ENCODE measurements at places on chromosomes 6 and 20. TPM values are rescaled to one million over a fixed set of nuclear protein-coding genes. Genes with fewer than 3 reads are reported as not detected.

DNA sequence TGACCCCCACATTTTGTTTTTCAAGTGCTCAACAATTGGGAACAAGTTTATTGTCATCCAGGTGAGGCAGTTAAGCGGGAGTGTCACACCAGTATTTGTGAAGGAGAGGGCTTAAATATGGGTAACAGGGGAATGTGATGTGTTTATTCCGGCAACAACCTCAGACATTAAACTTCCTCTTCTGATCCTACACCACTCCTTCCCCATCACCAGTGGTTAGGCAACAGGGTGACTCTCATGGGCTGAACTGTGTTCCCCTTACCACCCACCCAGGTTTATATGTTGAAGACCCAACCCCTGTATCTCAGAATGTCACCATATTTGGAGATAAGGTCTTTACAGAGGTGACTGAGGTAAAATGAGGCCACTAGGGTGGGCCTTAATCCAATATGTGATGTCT is 52.1 kb upstream of the RNF182 start:
- no peak for DNase-seq

DNA sequence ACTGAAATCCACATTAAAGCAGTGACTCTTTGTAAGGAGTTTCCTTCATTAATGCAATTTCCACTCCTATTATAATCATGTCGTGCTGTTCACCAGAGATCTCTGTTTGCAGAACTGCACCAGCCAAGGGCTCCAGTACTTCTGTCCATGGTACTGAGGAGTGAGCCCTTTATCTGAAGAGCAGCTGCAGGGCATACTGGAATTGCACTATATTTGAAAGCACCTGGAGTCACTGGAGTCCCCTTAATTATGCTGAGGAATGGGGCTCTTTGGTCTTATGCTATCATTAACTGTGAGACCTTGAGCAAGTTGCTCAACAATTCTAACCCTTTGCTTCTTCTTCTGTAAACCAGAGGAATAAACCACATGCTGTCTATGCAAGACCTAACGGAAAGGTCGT is 61.7 kb upstream of the NUP153 start:
- DNase-seq = no peak

GRCh38 chr6:5107341-5107740 is 22.2 kb downstream of the PPP1R3G start:
- DNase-seq = no peak

GRCh38 chr20:16626849-16627248 is 53.6 kb upstream of the KIF16B start:
- no peak for DNase-seq

DNA sequence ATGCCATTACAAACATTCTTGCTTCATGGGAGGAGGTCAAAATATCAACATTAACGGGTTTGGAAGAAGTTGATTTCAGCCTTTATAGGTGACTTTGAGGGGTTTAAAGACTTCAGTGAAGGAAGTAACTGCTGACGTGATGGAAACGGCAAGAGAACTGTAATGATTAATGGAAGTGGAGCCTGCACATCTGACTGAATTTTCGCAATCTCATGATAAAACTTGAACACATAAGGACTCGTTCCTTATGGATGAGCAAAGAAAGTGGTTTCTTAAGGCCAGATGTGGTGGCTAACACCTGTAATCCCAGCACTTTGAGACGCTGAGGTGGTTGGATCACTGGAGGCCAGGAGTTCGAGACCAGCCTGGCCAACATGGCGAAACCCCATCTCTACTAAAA is 226.1 kb downstream of the BCAS1 start:
- DNase-seq = no peak

DNA sequence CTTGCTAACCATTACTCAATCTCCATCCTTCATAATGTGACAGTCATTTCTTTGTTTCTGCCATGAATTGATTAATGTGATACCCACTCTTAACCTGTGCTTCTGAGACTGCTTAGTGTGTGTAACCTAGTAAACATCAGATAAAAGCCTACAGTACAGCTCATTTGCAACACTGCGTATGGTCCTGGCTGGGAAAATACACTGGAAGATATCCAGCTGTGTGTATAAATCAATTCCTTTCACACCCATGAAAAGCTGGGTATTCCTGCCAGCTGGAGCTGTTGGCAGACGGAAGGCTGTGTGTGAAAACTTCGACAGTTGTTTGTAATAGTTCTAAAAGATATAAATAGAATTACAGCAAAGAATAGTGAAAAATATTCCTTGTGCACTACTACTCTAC is 509.2 kb downstream of the FRK start:
- DNase-seq = no peak

IL17A gene
- total RNA-seq = 0.82 TPM

- DNase-seq = no peak
These were observed 4.1 kb upstream of the SLC2A10 start for GRCh38 chr20:46705378-46705729.

DNA sequence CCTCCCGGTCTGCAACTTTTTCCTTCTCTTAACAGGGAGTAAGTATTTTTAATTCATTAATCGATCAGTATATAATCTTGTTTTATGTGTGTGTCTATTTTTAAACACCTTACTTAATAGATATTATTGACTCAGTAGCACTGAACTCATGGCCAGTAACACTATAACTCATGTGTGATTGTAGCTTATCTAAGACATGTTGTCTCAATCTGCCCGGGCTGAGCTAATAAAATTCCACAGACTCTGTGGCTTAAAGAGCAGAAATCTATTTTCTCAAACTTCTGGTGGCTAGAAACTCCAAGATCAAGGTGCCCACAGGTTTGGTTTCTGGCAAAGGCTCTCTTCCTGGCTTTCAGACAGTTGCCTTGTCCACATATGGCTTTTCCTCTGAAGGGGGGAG is 68.8 kb upstream of the TNFAIP3 start:
- no peak for DNase-seq

DNA sequence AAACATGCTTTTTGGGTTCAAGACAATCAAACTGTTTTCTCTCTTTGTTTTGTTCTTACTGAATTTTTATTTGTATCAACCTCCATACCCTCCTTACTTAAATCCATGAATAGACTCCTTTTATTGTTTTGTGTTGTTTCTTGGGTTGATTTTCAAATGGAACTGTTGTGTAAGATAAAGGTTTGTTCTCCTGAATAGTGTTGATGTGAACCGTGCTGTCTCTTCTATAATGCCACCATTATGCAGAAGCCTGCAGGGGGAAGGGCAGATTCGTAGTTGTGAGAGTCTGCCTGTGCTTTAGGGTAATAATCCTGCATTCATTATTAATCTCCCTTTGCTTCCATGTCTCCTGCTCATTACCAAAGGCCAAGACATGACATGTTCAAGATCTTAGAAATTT is 105.9 kb downstream of the CDKAL1 start:
- no peak for DNase-seq

SYCP2 gene
- 7.6 TPM for total RNA-seq

DNA sequence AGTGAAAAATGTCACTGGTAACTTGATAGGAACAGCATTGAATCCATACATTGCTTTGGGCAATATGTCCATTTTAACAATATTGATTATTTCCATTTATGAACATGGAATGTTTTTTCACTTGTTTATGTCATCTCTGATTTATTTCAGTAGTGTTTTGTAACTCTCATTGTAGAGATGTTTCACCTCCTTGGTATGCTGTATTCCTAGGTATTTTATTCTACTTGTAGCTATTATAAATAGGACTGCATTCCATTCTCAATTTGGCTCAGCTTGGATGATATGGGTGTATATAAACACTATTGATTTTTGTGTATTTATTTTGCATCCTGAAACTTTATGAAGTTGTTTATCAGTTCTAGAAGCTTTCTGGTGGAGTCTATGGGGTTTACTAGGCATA is 730.3 kb downstream of the DOK5 start:
- no peak for DNase-seq

ZSCAN23 gene
- total RNA-seq = 1.7 TPM

- DNase-seq = no peak
These were observed 427.4 kb downstream of the UTRN start for GRCh38 chr6:144712541-144712940.

CCDC170 gene
- total RNA-seq = not detected

GRCh38 chr6:168404560-168404959 is 36.4 kb upstream of the SMOC2 start:
- DNase-seq = no peak

GRCh38 chr6:1599469-1599868 is 10.2 kb upstream of the FOXC1 start:
- no peak for DNase-seq

PACRG gene
- not detected for total RNA-seq

DNA sequence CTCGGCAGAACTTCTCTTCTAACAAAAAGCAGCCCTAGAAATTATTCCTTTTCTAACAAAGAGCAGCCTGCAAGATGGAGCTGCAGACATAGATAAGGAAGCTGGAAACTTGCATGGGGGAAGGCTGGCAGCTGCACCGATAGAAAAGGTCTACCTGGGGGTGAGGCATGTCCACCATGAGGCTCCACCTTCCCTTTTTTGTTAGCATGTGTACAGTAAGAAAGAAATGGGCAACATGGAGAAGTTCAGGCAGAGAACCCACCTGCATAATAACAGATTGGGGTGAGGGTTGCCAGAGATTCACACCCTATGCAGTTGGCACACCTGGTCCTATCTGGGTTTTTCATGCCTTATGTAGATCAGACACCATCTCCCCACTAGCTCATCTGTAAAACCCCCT is 25.4 kb downstream of the ZNF311 start:
- DNase-seq = no peak

DNA sequence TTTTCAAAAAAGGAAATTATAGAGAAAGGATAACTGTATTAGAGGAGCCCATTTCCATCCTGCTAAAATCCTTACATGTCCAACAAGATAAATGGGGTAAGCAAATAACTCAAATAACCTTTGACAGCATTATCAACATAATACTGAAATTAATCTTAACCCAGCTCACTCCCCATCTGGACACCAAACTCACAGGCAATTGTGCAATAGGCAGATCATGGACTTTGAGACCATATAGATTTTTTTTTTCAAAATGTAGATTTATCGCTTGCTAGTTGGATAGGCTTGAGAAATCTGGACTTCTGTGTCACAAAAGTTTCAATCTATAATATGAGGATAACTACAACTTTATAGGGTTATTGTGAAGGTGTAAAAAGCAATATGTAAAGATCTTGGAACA is 134.4 kb upstream of the ASCC3 start:
- no peak for DNase-seq

CLPSL2 gene
- not detected for total RNA-seq

SLC17A2 gene
- total RNA-seq = not detected

GRCh38 chr20:47825011-47825762 is 39.9 kb upstream of the SULF2 start:
- no peak for DNase-seq

GRCh38 chr6:123393331-123393730 is 243.4 kb downstream of the TRDN start:
- no peak for DNase-seq

CLPSL1 gene
- total RNA-seq = not detected

DNA sequence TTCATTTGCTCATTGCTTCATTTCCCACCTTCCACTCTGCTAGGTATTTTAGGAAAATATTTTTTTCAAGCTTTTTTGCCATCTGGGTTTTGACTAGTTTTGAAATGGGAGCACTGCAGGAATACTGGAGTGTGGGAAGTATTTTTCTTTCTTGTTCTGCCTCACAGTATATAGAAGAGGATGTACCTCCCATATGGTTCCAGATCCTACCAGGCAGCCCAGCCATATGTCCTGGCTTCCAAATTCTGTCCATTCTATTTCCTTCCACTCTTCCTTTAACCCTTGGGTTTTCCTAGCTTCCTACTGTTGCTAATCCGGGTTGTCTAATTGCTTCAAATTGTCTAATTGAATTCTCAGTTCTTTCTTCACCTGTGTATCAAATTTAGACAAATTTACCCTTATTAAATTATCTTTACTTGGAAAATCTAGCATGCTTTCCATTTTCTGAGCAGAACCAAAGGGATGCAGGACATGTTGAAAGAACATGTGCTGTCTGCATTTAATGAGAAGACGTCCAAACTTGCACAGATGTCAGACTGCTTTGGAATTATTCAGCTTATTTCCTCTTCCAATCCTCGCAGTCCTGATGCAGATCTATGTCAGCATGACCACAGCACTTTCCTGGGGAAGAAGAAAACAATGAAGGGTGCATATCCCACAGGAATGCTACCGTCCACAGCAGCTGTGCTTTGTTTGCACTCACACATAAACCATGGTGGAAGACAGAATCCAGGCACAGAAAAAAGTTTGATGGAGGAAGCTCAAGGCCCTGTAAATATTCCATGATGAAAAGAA is 1273.9 kb upstream of the MAP3K7 start:
- no peak for DNase-seq

GRCh38 chr20:4439461-4439860 is 282.2 kb upstream of the PRND start:
- DNase-seq = no peak

DNA sequence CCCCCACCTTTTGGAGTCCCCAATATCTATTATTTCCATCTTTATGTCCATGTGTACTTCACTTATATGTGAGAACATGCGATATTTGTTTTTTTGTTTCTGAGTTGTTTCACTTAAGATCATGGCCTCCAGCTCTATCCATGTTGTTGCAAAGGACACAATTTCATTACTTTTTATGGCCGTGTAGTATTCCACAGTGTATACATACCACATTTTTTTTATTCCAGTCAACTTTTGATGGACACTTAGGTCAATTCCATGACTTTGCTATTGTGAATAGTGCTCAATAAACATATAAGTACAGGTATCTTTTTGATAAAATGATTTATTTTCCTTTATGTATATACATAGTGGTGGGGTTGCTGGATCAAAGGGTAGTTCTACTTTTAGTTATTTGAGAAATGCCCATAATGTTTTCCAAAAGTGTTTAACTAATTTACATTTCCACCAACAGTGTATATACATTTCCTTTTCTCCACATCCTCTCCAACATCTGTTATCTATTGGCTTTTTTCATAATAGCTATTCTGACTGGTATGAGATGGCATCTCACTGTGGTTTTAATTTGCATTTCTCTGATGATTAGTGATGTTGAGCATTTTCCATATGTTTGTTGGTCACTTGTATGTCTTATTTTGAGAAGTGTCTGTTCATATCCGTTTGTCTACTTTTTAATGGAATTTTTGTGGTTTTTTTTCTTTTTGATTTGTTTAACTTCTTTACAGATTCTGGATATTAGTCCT is 34.0 kb upstream of the COL10A1 start:
- no peak for DNase-seq

DNA sequence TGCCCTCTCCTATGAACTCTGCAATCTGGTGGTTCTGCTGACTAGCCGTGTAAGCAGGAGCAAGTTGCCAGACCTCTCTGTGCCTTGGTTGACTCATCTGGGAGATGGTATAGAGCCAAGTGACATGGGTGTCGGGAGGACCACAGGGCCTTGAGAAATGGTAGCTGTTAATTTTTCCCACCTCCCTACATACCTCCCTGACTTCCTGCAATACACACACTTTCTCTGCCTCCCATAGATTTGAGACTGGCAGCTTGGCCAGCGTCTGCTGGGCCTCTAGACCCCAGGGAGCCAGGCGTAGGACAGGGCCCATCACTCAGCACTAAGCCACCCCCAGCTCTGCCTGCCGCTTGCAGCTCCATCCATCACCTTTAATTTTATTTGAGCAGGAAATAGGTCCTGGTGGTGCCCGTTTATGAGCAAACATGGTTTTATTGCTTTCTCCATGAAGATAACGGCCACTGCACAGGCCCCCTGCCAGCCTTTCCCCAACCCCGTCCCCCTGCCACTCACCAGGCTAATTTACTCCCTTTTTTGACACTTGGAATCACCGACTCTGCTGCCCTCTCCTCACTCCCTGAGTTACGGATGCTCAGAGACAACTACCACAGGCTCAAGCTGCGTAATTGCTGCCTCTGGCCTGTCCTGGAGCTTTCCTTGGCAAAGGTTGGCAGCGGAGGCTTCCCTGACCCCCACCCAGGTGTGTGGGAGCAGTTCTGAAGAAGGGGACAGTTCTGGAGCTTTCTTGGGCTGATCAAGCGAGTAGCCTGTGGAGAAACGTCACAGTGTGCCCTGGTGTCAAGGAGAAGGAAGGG is 11.1 kb downstream of the GLP1R start:
- no peak for DNase-seq

- DNase-seq = no peak
These were observed 84.0 kb downstream of the RAMACL start for GRCh38 chr6:166502453-166502852.

Measured in activated CD4-positive, alpha-beta T cell treated with anti-CD3 and anti-CD28 coated beads, Interleukin-2, amount 10 ng/mL, durations not matched to agents 7 days and 5 days (primary cell).